Retinal pigment epithelial cell (primary cell): ENCODE measurements at places on chromosomes 6 and 20.

GRCh38 chr20:24350923-24351368 is 118.5 kb upstream of the SYNDIG1 start:
- DNase-seq, result no peak

GRCh38 chr6:81933608-81934051 is 181.1 kb upstream of the TENT5A start:
- no peak for DNase-seq

DNA sequence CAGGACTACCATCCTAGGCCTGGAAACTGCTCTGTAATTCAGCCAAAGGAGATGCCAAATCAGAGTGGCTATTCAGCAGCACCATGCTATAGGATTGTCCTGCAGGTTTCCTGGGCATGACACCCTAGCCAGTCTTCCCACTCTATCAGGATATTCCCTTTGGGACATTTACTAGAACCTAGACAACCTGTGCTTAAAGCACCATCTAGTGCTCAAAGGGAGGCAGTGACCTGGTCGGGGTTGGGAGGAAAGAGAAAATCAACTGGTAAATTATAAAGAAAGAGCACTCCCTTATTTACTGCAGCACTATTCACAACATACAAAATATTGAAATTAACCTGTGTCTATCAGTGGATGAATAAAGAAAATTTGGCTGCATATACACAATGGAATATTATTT is 67.2 kb upstream of the SMLR1 start:
- DNase-seq, result no peak

DNA sequence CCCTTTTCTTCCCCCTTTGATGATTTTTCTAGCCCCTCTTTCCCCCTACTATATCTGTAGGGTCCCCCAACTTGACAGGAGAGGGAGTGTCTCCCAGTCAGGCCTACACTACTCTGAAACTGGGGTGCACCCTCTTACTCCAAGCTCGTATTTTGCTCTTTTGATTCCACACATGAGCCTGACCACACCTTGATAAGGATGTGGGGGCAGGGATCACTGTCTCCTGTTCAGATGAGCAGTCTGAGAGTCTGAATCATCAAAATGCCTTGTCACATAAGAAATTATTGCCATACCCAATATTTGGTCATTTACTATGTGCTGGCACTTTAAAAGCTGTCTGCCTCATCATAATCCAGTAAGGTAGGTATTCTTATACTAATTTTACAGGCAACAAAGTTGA is 15.9 kb downstream of the PNPLA1 start:
- DNase-seq, result no peak

- no peak for DNase-seq
Observed at GRCh38 chr6:44059359-44060346, 67.6 kb downstream of the MRPL14 start.

GRCh38 chr6:71480577-71480976 is 192.0 kb downstream of the OGFRL1 start:
- no peak for DNase-seq

- no peak for DNase-seq
Observed at GRCh38 chr6:83307849-83308248, 114.7 kb downstream of the RWDD2A start.

- no peak for DNase-seq
Observed at GRCh38 chr6:45427726-45428125, 50.0 kb upstream of the SUPT3H start.

- no peak for DNase-seq
Observed at GRCh38 chr6:4849226-4850022, 73.2 kb downstream of the CDYL start.

DNA sequence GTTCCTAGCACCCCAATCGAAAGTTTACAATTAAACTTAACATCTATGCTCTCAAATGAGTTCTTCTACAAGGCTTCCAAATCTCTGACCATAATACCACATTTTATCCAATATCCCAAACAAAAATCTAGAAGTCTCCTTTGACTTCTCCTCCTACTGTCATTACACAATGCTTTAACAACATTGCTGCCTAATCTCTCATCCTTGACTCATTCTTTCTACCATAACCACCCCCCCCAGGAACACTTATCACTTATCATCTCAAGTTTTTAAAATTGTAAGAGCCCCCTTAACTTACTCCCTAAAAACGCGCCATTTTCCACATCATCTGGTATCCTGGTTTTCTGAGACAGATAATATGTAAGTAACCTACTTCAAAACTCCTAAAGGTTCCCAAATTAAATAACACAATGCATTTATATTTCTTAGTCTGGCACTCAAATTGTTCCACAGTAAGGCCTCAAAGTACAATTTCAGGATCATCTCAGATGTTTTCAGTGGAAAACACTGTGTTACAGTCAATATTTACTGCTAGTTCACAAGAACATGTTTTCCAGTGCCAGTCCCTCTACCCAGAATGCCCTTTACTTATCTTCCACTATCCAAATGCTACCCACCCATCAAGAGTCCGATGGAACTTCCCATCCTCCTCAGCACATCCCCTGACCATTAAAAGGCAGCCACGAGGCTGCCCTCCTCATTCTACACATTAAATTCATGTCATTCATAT is 308.2 kb upstream of the THEMIS start:
- DNase-seq, result no peak

DNA sequence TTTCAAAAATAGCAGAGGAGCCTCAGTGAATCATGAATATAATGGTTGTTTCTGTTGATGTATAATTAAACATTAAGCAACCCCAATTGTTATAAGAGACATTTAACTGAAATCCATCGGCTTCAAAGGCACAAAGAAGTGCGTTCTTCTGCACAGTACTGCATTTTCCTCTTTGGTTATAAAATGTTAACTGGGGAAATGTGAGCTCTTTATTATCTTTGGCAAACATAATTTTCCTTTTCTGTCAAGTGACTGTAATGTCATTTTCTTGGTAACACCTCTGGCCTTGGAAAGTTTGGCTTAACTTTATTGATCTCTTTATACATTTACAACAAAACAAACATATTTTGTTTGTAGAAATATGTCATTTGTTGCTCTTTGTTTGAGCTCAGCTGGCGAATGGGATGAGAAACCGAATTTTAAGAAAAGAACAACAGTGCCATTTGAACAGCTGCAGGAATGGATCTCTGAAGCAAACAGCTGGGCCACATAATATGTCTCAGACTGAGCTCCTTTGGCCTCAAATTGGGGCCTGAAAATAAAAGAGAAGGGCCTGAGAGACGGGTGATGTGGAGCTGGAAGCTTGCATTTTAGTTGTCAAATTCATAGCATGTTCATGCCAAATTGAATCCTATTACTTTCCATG is 427.0 kb upstream of the SPTLC3 start:
- no peak for DNase-seq

DNA sequence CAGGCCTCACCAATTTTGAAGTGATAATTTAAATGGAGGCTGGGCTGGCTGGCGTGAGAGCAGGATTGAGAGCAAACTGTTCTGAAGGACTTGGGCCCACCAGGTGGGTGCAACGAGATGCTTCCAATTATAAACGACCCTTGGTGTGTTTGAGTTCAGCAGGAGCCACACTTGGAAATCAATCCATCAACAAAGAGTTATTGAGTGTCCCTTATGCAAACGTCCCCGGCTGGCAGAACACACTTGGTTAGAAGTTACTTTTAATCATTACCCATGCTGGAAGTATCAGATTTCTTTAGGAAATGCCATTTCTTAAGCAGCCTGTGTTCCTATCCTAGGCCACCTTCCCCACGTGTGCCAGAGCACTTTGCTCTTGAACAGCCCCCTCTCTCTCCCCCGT is 37.8 kb upstream of the ZNF831 start:
- DNase-seq, result no peak

- DNase-seq, result no peak
Observed at GRCh38 chr6:12030993-12031550, 19.0 kb downstream of the HIVEP1 start.

DNA sequence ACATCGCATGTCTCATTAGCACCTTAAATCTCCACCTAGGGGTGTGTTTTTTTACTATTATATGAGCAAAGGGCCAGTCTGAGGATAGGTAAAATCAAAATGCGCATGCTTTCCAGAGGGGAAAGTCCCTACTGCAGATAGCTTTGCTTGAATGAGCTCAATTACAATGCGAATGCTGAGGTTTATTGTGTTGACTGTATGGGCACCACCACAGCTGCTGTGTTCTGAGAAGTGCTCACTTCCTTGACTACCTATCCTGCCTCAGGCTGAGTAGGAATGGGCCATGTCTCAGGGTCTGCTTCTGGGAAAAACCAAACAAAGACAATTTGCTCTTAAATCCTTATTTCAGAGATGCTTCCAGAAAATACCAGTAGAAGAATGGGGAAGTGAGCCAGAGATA is 36.6 kb downstream of the MOCS1 start:
- no peak for DNase-seq

DNA sequence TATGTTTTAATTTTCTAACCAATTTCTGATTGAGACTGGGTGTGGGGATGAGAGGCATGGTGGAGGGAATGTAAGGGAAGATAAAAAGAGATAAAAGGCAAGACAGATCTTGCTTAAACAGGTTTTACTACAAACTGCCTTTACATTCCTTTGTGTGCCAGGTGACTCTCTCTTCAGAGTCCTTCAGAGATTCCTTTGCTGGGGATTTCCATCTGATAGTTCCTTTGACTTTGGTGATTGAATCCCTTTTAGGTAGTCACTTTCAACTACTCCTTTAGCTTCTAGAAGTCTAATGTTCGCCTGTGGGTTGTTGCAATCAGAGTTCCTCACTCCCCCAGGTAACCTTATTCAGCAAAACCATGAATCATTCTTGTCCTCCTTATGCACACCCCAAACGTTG is 283.3 kb upstream of the MANEA start:
- DNase-seq, result no peak

GRCh38 chr20:39057143-39057542 is 95.0 kb downstream of the DHX35 start:
- no peak for DNase-seq
